ENCODE measurements at places on chromosomes 12 and 14.

- no peak for DNase-seq
Observed at GRCh38 chr12:2959505-2960389, 550 bp downstream of the TEAD4 start.

- no peak for DNase-seq
Observed at GRCh38 chr12:67827820-67828383, 161.3 kb upstream of the IFNG-AS1 start.

DNA sequence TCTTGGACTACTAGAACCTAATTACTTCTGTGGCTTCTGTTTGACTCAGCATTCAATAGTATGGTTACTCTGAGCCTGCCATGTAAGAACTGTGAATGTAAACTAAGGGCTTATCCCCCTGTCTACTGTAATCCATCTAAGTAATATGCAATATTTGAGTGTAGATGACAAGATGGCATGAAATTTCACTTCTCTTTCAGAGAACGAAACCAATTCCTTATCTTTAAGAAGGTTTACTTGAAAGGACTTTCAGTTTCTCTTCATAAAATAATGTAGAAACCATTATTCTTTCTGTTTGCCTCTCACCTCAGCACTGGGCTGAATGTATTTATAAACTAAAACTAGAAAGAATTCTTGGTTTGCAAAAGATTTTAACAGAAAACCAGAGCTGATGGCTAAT, 60.4 kb upstream of the ARID2 start:
- peak; percentile 46 for DNase-seq

DNA sequence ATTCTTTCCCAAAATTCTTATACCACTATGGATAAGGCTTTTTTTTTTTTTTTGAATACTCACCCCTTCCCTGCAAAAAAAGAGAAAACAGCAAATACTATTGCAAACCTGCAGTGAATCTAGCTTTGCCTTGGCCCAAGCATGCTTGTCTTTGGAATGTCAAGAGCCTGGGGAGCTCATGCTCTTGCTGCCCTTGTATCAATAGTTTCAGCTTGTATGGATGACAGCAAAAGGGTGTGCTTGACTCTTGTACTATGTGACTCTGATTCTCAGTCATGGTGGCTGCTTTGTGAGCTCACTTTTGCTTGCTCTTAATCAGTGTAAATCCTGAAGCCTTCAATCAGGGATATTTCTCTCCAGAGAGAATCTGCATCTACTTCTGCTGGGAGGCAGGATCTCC, 149.2 kb downstream of the EMP1 start:
- DNase-seq: no peak

- DNase-seq: no peak
Observed at GRCh38 chr12:19588951-19589350, 149.7 kb downstream of the AEBP2 start.

DNA sequence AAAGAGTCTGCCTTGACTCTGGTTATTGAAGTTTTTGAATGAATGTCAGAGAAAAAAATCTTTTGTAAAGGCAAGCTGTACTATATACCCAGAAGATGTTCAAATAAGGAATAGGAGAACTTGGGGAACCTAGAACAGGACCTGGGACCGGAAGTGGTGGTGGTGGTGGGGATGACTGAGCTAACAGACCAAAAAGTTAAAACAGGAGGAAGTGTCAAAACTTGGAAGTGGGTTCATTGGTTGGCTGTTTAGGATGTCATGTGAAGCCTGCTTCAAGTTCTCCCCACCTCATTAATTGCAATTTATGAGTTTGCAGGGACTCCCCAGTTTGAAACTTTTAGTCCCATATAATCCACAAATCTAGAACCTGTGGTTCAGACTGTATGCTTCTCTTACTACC, 26.2 kb downstream of the PLXNC1 start:
- peak; percentile 76 for DNase-seq

GRCh38 chr14:65228436-65228835, 126.1 kb upstream of the MAX start:
- no peak for DNase-seq

DNA sequence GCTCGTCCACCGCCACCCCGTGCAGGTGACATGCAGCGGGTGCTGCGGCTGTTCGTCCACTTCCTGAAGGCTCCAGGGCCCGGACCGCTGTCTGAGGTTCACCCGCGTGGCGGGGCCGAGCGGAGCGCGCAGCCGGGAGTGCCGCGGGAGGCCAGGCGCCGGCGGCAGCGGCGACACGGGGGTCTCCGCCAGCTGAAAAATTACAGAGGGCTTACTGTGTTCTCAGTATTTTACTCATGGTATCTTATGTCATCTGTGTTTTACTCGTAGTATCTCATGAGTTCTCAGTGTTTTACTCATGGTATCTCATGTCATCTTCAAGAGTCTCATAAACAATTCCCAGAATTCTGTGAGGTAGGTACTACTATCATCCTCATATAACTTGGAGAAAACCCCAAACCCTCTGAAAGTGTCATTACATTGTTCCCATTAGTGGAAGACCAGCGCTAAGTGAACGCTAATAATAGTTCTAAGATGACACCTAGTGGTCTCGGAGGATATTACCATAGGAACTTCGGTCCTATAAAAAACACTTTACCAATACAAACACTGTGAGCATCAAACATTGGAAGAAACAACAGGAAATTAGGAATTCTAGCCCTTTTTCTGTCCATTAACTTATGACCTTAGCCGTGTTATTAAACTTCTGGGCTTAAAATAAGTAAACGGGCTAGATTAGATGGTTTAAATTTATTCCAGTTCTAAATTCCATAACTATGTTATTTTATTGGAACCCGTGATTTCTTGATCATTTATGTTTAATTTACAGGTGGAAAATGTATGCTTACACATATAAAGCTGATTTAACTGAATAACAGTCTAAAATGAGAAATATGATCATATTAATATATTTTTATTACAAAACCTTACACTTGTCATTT, 32.4 kb downstream of the AK7 start:
- peak; percentile 51 for DNase-seq

DNA sequence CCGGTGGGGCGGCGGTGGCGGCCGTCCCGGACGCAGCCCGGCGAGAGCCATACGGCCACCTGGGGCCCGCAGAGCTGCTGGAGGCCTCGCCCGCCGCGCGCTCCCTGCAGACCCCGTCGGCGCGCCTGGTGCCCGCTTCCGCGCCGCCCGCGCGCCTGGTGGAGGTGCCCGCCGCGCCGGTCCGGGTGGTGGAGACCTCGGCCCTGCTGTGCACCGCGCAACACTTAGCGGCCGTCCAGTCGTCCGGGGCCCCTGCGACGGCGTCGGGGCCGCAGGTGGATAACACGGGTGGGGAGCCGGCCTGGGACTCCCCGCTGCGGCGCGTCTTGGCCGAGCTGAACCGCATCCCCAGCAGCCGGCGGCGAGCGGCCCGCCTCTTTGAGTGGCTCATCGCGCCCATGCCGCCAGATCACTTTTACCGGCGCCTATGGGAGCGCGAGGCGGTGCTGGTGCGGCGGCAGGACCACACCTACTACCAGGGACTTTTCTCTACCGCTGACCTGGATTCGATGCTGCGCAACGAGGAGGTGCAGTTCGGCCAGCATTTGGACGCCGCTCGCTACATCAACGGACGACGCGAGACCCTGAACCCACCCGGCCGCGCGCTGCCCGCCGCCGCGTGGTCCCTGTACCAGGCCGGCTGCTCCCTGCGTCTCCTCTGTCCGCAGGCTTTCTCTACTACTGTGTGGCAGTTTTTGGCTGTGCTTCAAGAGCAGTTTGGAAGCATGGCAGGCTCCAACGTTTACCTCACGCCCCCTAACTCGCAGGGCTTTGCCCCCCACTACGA, 716 bp downstream of the RIOX1 start:
- DNase-seq: no peak

DNA sequence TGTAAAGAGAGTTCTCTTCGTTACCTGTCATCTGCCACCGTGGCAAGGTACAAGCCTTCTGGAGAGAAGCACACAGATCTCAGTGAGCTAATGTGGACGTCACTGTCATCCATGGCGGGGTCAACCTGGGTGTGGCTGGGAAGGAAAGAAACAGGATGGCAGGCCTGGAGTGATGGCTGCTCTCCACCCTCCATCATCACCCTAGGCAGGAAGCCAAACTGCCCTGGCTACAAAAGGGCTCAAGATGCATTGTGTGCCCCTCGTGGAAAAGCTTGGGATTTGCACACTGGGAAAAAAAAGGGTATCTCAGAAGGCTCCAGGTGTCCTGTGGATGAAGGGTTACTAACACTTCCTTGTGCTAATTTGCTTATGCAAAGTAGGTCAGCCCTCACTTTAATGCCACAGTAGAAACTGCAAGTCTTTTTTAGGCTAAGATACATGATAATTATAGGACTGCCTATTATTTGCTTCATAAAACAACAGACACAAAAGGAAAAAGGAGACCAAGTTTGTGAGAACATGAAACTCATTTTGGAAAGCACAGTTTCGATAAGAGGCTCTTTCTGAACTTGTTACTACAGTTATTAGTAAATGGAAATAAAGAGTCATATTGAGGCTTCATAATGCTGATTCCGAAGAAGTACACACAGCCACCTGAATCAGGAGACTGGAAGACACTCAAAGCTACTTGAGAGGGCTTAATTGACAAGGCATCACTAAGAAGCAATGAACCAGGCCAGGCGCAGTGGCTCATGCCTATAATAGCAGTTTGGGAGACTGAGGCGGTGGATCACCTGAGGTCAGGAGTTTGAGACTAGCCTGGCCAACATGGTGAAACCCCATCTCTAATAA, 18.9 kb downstream of the RFC5 start:
- no peak for DNase-seq

- no peak for DNase-seq
Observed at GRCh38 chr14:28141662-28142061, 624.9 kb upstream of the FOXG1 start.

DNA sequence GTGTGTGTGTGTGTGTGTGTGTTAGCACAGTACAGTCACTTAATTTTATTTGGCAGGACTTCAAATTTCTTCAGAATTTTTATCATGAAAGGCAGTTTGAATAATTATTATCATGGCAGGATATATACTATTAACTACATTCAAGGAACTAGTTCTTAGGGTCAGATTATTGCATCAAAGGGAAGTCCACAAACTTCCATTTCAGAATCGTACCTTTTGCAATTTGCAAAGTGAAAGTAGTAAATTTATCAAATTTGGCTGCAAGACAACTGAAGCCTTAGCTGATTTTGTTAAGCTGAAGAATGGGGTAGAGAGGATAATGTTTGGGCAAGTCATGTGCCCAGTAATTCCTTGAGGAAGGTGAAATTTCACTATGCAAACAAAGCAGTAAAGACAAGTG, 68.2 kb downstream of the PLEKHG7 start:
- DNase-seq: no peak

DNA sequence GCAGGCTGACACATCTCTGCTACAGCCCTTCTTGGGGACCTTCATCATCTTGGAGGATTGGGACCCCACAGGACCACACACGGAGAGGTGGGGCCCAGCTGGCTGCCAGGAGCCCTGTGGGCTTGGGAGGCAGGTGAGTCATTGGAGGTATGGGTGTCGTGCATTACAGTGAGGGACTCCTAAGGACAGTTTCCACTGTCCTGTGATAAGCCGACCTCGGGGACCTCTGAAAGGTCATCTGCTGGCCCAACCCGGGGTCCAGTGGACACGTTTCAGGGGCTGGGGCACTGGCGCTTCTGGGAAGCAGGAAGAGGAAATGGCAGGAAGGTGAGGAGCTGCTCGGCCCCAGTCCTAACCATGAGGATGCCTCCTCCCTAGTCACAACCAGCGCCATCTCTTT, 238.0 kb downstream of the BCL11B start:
- DNase-seq: no peak

DNA sequence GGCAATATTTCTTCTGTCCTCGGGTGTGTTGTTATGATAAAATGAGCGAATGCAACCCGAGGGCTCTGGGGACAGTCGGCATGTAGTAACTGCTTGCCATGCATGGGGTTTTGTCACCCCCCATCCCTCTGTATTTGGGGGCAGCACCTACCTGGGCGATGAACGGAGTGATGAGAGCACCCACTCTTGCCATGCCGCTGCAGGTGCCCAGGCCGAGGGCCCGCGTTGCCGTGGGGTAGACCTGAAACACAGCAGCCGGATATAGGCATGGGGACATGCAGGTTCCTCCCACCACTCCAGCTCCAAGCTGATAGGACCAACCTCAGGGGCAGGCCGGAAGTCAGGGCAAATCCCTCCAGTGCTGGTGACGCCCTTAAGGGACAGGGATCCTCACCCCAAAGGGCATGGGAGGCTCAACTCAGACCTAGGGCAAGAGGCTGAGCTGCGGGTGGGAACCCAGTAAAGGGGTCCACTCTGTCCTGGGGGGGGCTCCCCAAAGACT, 35.8 kb downstream of the DAO start:
- no peak for DNase-seq

DNA sequence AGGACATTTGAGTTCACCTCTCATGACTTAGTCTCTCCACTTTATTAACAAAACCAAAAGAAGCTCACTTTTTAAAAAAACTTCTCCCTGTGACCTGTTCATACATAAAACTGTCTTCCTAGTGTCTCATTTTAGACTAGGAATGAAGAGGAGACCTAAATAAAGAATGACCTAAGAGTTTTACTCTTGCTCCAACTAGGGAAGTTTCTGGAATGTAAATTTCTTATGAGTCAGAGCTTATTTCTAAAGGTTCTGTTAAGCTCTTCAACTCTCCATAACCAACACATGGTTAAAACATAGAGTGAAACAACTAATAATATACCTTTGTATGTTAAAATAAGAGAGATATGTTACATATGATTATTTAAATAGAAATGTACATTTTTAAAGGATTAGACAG, 369.8 kb downstream of the EMP1 start:
- no peak for DNase-seq

- DNase-seq: no peak
Observed at GRCh38 chr14:96176811-96177211, 27.8 kb upstream of the BDKRB2 start.

GRCh38 chr12:34286934-34287333, 264.6 kb downstream of the ALG10 start:
- DNase-seq: no peak

GRCh38 chr14:58662759-58663158, 25.0 kb downstream of the DACT1 start:
- no peak for DNase-seq

DNA sequence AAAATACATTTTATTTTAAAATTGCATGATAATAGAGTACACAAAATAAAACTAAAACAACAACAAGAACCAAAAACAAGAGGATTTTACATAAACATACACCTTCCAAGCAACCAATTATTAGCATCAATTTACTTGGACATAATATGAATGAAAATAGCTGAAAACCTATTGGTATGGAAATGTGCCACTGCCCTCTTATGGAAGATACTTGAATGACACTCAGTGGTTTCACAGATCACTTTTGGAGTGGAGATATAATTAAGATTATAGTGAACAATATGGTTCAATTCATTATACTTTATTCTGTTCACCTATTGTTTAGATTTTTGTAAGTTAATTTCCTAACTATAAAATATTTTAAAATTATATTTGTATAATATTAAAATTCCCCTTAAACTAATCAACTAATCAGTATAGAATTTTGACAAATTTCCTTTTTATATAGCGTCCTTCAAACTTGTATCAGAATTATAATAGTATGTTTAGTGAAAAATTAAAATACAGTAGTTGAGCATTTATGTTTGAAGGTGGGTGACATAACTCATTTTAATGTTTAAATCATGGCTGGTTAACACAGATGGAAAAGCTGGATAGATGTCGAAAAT, 70.1 kb downstream of the SLC6A15 start:
- peak; percentile 24 for DNase-seq

- no peak for DNase-seq
Observed at GRCh38 chr14:62939970-62940369, 105.3 kb downstream of the KCNH5 start.

- peak; percentile 38 for DNase-seq
Observed at GRCh38 chr12:14167005-14167628, 185.7 kb upstream of the GRIN2B start.

- no peak for DNase-seq
Observed at GRCh38 chr14:89911010-89911919, 43.3 kb downstream of the EFCAB11 start.

All from Jurkat, Clone E6-1 (cell line).